Epithelial cell of proximal tubule (primary cell): ENCODE measurements at places on chromosomes 7 and 10. TPM values are rescaled to one million over a fixed set of nuclear protein-coding genes. Genes with fewer than 3 reads are reported as not detected.

PDGFA gene
- 11.6 and 27.3 TPM in 2 replicates for total RNA-seq

ASAH2 gene
- 0.14 and 0.46 TPM in 2 replicates for total RNA-seq

CNTNAP2 gene
- total RNA-seq = 2.7 and 9.2 TPM in 2 replicates

CUZD1 gene
- total RNA-seq = 0.29 and 1.0 TPM in 2 replicates

CYP2C19 gene
- not detected in 2 replicates for total RNA-seq

ABCB4 gene
- 0.58 and 12.6 TPM in 2 replicates for total RNA-seq

TAS2R4 gene
- 0.14 and 0.23 TPM in 2 replicates for total RNA-seq

HOXA7 gene
- total RNA-seq = 21.4 and 27.9 TPM in 2 replicates
